ENCODE measurements at places on chromosomes 6 and 20. TPM values are rescaled to one million over a fixed set of nuclear protein-coding genes. Genes with fewer than 3 reads are reported as not detected.

Gene REM1
- total RNA-seq, result not detected

Gene CST2
- not detected for total RNA-seq

Gene NFATC2
- total RNA-seq, result 2.2 TPM

Gene SLC22A7
- total RNA-seq, result not detected

Gene PSORS1C2
- not detected for total RNA-seq

Gene SLC22A3
- total RNA-seq, result 1.4 TPM

Data from chondrocyte (in vitro differentiated cells).